ENCODE measurements at places on chromosomes 12 and 14.

DNA sequence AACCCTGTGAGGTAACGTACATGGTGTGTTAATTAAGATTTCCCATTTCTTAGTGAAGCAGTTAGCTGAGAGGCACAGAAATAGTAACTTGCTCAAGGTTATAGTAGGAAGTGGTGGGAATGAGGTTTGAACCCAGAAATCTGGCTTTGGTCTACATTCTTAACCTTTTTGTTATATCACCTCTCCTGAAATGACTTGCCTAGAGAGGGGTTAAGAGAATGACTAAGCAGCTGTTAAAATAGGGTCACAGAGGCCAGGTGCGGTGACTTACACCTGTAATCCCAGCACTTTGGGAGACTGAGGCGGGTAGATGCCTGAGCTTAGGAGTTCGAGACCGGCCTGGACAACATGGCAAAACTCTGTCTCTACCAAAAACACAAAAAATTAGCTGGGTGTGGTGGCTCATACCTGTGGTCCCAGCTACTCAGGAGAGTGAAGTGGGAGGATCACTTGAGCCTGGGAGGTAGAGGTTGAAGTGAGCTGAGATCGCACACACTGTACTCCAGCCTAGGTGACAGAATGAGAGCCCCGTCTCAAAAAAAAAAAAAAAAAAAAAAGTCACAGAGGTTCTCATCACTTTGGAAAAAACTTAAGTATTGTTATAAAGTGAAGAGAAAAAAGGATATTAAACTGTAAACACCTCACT, 57.6 kb upstream of the RD3L start:
- DNase-seq: no peak

DNA sequence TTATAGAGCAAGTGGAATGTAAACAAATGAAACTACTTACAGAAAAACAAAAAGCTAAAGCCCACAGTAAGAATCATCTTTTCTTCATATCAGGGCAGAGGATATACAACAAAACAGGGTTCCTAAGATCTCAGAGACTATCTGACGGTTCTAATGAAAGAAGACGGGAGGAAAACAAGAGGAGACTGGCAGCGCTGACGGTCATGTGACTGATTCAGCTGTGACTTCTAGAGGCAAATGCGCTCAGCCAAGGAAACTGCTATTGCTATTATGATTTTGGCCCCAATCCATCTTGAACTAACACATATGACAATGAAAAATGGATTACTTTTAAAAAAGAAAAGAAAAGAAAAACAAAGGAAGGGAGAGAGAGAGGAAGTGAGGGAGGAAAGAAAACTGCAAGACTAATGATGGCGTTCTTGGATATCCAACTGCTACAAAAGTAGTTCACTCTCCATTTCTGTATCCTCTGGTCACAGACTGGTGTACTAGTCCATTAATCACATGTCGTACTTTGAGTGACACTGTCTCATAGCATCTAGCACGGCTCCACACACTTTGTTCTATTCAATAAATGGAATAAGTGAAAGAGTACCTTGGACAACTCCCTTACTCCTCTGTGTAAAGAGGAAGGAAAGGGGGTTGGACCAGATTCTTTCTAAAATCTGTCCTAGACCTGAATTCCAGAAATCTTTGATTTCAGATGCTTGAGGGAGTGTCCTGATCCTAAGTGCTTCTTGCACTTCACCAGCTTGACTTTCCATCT, 119.3 kb downstream of the DAD1 start:
- DNase-seq: no peak

- no peak for DNase-seq
Measured at GRCh38 chr14:68394118-68394763, 398.6 kb downstream of the ZFP36L1 start.

- no peak for DNase-seq
Measured at GRCh38 chr12:41362931-41363330, 174.8 kb downstream of the PDZRN4 start.

- no peak for DNase-seq
Measured at GRCh38 chr12:58171914-58172313, 230.5 kb downstream of the ATP23 start.

DNA sequence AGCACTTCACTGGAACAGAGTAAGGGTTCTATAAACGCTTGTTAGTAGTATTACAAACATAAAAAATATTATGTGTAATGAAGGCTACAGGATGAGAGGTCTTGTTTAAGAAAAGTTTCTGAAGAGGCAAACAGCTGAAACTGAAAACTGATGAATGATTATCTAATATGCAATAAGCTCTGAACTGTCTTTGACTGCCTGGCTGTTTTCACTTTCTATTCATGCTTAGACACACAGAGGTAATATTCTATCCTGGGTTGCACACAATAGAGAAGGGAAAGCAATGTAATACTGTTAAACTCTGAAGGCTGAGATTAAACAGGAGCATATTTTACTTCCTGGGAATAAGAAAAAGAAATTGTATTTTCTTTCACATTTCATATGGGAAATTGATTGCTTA, 251.3 kb downstream of the ALX1 start:
- no peak for DNase-seq

DNA sequence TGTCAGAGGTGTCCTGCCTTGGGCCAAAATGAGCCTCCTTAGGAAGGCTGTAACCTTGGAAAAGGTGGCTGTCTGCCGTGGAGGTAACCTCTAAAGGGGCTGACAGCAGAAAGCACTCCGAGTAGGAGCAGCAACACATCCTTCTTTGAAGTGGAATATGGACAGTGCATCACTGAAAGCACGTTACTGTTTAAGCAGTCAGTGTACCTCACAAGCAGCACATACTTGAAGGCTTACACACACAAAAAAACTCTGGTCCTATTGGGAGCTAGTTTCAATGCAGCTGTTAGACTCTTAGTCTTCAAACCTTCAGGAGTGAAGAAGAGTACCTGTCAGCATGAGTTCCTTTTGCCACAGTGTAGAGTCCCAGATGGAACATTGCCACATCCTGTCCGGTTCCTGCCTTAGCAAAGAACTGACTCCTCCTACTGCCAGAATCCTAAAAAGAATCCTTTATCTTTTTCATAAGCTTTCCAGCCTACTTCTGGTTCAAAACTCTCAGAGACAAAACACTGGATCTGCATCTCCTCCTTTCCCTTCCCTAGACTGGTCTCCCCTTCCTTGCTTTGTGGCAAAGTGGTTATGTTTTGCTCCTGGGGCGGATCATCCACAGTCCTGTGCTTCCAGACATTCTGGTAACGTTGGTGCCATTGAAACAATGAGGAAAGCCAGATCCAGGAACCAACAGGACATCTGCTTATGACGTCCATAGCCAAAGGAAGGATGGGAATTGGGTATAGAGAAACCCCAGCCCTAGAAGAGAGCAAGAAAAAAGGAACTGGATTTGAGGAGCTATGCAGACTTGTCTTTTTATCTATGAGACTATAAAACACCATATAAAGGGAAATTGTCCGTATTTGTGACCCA, 8.5 kb upstream of the MDM1 start:
- DNase-seq: no peak

All from HT1080 (cell line).